Activated CD4-positive, alpha-beta T cell treated with anti-CD3 and anti-CD28 coated beads for 1 hour (primary cell): ENCODE measurements at places on chromosomes 5 and 9.

DNA sequence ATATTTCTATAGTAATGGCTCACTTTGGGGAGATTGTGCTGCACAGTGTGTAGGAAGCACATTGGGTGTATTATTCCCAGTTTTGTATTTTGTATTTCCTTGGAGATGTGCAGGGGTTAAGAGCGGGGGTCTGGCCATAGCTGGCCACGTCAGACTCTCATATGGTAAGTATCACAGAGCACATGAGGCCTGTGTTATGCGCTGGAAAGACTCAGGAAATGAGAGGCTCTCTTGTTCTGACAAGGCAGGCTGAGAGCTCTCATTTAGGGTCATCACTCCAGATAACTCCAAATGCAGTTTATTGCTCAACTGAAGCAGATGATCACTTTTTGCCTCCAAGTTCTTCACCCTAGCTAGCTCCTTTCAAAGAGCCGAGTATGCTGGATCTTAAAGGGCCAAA, 205.7 kb downstream of the NTRK2 start:
- DNase-seq, result no peak

DNA sequence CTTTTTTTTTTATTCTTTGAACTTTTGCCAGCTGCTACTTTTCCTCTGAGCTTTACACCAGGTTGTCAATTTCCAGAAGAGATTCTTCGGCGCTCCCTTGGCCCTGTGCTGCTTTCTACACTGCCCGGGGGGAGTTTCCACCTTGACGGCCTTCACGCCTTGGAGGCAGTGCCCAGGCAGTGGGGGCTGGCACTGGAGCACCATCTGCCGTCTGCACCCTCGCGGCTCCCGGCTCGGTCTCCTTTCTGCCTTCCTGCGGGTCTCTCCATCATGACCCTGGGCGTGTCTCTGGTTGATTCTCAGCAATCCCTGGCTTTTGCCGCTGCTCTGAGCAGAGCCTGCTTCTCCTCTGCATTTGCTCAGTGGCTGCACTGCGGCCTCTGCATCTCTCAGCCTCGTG, 2.9 kb downstream of the SLC6A18 start:
- no peak for DNase-seq

DNA sequence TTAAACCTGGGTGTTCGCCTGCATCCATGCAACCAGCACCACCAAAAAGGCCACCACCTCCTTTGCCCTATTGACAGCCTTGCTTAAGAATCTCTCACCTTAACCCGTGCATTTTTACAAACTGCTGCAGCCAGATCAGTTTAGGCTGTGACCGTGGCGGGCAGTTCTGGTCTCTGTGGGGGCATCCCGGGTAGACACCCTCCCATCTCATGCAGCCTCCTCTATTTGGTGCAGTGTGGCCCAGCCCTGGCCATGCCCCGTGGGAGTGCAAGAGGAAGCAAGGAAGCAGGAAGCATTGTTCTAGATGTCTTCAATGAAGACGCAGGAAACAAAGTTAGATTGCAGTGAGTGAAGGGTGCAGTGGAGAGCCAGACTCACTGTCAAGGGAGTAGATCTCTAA, 108.8 kb upstream of the MVB12B start:
- DNase-seq, result no peak

DNA sequence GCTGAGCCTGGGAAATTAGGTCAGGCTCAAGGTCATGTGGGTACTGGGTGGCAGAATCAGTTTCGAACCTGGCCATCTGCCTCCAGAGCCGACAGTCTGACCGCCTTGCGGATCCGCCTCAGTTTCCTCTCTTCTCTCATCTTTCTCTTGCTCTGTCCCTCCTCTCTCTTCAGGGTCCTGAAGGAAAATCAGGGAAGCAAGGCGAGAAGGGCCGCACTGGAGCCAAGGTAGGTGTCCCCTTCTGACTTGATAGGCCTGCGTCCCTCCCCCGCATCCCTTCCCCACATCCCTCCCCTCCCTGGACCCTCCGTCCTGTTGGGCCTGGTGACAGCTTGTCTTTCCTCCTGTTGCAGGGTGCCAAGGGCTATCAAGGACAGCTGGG, 40.8 kb upstream of the ORM1 start:
- no peak for DNase-seq

- DNase-seq, result no peak
Measured at GRCh38 chr5:15354021-15354420, 146.0 kb upstream of the FBXL7 start.

DNA sequence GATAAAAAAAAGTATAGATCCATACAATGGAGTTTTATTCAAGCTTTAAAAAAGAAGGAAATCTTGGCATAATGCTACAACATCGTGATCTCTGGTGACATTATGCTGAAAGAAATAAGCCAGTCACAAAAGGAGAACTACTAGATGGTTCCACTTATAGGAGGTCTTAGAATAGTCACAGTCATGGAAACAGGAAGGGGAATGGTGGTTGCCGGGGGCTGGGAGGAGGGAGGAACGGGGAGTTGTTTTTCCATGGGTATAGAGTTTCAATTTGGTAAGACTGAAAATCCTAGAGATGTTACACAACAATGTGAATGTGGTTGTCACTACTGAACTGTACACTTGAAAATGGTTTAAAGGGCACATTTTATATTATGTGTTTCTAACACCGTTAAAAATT, 94.5 kb downstream of the CFAP90 start:
- DNase-seq, result no peak

GRCh38 chr9:125739436-125739835, 7.7 kb upstream of the PBX3 start:
- no peak for DNase-seq

GRCh38 chr9:4970970-4971641, 14.0 kb upstream of the JAK2 start:
- no peak for DNase-seq

GRCh38 chr5:160788102-160788660, 63.8 kb downstream of the ATP10B start:
- no peak for DNase-seq

DNA sequence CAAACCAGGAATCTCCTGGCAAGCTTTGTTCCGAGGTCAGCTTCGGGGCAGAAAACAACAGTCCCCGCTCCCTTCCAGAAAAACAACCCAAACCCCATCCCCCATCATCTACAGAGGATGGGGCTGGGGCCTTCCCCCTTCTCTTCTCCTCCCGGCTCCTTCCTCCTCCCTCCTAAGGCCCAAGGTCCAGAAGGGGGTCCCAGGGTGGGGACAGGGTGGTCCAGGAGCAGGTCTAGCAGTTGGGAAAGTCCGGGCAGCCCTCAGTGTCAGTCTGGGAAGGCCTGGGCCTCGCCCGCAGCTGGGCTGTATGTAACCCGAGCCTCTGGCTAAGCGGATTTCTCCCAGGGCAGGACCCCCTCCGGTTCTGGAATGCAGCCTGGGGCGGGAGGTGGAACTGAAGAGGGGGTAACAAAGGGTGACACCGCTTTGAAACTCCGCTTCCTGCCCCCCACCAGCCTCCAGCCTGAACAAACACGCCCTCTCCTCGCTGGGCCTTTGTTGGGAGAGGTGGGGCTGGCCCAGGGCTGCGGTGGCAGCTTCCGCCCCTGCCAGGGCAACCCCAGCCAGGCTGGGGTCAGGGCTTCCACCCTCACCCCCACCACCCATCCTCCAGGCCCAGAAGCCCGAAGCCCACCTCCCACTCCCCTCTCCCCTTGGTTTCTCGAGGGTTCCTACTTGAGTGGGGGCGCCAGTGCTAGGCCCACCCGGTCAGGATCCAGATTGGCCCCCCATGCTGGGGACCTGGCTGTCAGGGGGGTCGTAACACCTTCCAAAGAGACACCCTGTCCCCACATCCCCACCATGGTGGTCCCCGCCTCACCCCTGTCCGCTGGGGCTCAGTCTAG, 63.5 kb downstream of the C9orf50 start:
- DNase-seq, result no peak

DNA sequence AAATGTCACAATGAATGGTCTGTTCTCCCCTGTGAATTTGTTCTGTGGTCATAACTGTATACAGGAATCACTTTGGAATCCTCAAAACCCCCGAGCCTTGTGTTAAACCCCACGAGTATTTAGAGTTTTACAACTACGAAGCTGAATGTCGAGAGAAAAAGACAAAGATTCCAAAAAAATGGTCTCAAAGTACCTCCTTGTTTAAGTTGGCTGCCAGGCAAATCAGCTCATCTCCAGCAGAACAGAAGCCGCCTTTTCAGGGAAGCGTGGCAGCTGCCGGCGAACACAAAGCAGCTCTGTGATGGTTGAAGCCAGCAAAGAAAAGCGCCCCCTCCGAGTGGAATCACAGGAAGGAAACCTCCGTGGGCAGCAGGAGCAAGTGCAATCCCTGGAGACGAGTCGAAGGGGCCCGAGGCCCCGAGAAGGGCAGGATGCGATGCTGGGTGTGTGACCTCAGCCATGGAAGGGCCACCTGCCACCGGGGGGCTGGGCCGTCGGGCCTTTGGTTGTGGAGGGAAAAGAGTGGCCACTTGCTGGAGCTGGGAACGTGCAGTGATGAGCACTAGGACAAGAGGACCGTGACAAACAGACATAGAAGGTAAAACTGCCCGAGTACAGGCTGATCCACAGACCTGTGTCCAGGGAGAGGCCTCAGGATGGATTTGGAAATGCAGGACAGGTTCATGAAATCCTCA, 706.4 kb downstream of the SEMA5A start:
- DNase-seq, result no peak

- no peak for DNase-seq
Measured at GRCh38 chr5:142183561-142183960, 75.0 kb downstream of the NDFIP1 start.

DNA sequence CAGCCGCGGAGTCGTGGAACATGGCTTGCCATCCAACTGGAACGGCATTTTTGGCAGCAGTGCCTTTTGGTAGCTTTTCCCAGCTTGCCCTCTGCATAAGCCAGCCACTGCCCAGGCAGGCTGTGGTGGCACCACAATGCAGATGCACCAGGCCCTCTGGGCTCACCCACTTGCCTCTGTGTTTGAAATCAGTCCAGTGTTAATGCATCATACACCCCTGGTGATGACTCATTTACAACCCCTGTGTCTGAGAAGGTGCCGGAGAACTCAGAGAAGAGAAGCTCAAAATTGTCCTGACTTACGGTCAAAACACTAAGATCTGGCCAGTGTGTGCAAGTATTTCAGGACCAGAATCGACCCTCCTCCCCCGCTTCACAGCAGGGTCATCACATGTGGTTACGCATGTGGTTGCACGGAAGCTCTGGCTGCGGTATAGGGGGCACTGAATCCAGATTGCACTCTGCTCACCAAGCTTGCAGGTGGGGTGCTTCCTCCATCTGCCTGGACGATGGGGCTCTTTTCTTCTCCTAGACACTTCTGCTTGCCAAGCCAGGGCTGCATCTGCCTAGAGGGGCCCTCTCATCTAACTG, 66.5 kb upstream of the SMIM15 start:
- DNase-seq, result no peak

- no peak for DNase-seq
Measured at GRCh38 chr9:128689293-128689774, 312 bp downstream of the SET start.

GRCh38 chr9:100281676-100282387, 70.9 kb downstream of the TEX10 start:
- no peak for DNase-seq

DNA sequence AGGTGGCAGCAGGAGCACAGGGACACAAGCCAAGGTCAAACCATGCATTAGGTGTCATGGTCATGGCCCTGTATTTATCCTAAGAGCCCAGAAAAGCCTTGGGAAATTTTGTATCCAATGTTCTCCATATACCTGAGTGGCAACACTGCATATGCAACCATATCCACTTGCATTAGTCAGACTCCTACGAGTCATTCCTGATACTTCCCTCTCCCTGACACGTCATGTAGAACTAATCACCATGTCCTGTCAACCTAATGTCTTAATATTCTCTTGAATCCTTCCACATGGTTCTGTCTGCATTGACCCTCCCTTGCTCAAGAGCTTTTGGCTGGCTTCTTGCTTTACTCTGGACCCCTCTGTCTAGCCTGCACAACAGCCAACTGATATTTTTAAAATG, 9.4 kb downstream of the SCGB3A2 start:
- no peak for DNase-seq

GRCh38 chr9:35569206-35569605, 35.9 kb upstream of the TESK1 start:
- DNase-seq, result no peak

DNA sequence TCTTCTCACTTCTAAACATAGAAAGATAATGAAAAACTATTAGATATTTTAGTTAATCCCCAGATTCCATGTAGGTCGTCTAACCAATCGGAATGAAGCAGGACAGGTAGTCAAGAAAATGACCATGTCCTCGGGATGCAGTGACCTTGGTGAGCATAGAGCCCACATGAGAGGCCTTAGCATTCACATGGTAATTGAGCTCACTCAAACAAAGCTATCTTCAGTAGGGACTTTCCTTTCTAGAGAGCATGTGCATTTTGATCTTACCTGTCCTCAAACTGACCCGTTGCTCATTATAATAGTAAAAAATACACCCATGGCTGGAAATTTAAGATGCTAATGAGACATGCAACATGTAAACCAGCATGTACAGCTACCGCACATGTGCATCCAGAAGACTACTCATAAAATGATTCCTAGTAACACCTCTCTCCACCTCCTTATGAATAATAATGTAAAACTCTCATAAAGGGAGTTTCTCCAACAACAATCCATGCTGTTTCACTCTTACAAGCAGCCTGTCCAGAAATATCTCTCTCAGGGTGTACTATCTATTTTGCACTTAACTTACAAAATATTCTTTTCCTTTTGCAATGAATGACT, 274.0 kb upstream of the CDH9 start:
- DNase-seq, result no peak
